ENCODE measurements at places on chromosomes 6 and 20.

GRCh38 chr6:25014369-25014768 is 78.6 kb upstream of the RIPOR2 start:
- no peak for DNase-seq

DNA sequence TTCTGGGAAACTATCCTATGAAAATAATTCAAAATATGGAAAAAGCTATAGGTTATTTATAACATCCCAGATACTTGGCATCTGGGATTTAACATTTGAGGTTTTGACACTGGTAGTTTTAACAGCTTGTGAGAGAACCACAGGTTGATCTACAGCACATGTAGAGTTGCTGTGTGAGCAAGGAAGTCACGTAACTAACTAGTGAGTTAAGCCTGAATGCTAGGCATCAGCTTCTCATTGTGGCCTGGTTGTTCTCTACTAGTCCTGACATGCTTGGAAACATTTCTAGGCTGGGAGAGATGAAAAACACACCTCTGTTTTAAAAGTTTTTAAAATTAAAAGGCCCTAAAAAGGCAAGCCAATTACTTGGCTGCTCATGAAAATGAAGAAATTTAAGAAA is 28.2 kb downstream of the ESF1 start:
- DNase-seq: no peak

DNA sequence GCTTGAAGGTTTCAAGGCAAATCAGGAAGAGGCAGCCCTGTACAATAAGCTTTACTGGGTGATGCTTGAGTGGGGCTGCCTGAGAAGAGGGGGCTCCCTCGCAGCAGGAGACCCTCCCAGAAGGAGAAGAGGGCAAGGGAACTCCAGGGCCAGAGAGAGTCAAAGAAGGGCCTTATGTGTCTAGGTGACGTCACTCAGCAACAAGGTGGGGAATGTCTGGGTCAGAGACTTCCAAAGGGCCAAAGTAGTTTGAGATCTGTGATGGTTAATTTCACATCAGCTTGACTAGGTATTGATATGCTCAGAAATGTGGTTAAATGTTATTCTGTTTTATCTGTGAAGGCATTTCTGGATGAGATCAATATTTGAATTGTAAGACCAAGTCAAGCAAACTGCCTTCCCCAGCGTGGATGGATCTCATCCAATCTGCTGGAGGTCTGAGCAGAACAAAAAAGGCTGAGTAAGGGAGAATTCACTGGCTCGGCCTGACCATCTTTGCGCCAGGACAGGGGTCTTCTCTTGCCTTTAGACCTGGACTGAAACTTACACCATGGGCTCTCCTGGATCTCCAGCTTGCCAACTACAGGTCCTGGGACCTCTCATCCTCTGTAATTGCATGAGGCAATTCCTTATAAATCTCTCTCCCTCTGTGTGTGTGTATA is 35.9 kb downstream of the MAS1 start:
- no peak for DNase-seq

DNA sequence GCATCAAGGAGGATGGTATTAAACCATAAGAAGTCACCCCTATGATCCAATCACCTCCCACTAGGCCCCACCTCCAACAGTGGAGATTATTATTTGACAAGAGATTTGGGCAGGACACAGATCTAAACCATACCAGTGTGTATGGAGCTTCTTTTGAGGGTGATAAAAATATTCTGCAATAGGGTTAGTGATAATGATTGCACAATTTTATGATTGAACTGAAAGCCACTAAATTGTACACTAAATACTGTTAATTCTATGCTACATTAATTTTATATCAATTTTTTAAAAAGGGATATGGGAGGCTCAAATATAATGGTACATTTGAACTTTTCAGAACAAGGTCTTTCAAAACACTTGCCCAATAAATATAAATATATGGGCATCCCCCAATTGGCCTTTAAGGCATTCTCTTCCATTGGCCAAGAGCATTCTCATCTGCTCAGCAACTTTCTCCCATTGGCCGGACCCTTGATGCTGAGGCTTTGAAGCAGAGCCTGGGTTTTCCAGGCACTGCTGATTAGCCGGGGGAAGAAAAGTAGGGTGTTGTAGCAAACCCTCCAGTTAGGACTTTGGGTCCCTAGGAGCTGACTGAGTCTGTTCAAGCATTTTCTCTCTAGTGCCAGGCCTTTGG is 209.9 kb downstream of the LRFN2 start:
- DNase-seq: no peak

DNA sequence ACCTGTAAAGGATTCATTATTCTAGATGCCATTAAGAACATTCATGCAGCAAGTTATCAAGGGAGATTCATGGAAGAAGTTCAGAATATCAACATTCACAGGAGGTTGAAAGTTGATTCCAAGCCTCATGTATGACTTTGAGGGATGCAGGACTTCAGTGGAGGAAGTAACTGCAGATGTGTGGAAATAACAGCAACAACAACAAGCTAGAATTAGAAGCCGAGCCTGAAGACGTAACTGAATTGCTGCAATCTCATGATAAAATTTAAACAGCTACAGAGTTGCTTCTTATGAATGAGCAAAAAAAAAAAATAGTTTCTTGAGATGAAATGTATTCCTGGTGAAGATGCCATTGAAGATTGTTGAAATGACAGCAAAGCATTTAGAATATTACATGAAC is 73.3 kb upstream of the NXT1 start:
- no peak for DNase-seq

GRCh38 chr6:36028877-36029324 is 1.3 kb downstream of the MAPK14 start:
- no peak for DNase-seq

- DNase-seq: no peak
Measured at GRCh38 chr6:128259730-128260685, 260.4 kb downstream of the PTPRK start.

- no peak for DNase-seq
Measured at GRCh38 chr6:33117811-33118277, 42.1 kb downstream of the HLA-DPB1 start.

DNA sequence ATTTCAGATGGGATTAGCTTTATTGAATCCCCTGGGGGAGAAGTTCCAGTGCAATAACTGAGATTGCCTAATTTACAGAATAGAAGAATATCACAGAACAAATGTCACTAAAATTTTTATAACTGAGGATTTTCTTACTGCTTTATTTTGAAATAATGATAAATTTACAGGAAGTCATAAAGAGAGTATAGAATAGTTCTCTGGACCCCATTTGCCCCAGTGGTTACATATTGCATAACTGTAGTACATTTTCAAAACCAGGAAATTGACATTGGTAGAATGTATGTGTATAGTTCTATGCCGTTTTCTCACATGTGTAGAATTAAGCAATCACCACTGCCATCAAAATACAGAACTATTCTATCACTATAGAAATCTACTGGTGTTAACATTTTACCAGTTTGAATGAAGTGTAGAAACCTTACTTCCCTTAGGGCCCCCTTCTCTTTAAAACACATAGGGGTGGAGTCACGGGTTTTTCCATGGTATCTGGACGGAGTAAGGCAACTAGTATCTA is 18.3 kb downstream of the KIF6 start:
- no peak for DNase-seq

DNA sequence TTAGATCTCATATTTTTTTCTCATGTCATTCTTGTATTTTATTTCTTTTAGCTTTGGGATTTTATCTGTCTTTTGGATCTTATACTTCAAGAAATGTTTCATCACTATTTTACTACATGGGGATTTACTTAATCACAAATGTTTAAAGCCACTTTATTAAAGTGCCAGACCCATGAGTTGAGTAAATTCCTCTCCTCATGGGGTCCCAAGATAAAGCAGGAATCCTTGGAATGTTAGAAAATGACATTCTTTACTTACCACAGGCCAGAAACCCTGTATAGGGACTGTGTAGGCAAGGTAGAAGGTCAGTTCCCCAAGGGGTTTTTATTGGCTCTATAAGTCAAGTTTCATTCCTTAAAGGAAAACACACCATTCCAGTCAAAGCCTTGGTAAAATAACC is 28.4 kb upstream of the OR2J2 start:
- DNase-seq: no peak

- peak; percentile 31 for DNase-seq
Measured at GRCh38 chr6:126657561-126658175, 317.8 kb downstream of the CENPW start.

DNA sequence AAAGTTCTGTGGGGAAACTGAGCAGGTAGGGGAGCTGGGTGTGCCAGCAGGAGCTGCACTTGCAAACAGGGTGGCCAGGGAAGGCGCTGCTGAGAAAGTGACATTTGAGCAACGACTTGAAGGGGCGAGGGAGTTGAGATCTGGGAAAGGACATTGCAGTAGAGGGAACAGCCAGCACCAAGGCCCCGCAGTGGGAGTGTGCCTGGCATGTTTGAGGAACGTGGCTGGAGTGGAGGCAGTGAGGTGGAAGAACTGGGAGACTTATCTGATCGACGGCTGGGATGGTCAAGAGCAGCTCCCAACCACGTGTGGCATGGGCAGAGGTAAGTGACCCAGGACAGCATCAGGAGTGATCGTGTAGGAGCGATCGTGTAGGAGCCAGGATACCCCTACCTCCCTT is 77.3 kb downstream of the TOX2 start:
- DNase-seq: no peak

DNA sequence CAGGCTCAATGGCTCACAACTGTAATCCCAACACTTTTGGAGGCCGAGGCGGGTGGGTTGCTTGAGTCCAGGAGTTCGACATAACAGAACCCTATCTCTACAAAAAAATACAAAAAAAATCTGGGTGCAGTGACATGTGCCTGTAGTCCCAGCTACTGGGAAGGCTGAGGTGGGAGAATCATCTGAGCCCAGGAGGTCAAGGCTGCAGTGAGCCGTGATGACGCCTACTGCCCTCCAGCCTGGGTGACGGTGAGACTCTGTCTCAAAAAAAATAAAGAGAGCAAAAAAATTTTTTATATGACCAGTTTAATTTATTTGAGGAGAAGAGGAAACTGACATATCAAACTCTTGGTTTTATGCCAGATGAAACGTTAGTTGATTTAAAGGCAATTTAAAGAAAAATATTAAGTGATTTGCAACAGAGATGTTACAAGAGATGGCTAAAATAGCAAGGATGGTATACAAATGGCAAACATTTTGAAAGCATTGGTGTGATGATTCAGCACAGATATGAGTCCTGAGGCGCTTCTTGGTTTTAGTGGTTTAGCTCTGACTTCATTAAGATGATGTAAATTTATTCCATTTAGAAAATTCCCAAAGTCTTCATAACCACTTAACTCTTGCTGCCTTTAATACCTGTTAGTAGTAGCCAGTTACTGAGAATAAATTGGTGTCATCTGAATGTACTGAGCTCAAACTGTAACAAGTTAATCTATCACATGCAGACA is 17.7 kb downstream of the GTF2H5 start:
- no peak for DNase-seq

- peak; percentile 21 for DNase-seq
Measured at GRCh38 chr6:27188885-27189418, 58.5 kb upstream of the PRSS16 start.

- DNase-seq: no peak
Measured at GRCh38 chr20:37801921-37802320, 101.0 kb upstream of the VSTM2L start.

DNA sequence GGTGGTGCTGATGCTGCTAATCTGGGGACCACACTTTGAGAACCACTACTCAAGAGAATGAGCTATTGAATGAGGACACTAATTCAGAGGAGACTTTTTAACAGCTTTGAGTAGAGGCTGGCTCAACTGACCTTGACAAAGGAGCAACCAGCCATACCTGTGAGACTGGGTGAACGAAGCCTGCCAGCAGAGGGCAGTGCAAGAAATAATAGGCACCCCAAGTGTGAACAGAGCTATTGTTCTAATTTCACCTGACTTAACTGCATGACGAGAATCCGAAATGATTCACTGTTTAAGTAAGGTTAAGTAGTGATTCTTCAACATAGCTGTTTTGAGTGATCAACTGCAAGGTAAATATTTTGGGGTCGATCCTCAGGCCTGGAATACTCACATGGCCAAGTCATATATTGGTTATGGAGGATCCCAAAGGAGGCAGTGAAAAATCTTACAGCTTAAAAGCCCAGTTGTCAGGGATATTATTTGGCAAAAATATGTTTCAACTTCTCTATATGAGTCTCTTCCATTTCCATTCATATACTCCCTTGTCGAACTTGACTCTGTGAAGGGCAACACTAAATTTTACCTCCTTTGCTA is 550.5 kb upstream of the MARCKS start:
- DNase-seq: peak; percentile 26

DNA sequence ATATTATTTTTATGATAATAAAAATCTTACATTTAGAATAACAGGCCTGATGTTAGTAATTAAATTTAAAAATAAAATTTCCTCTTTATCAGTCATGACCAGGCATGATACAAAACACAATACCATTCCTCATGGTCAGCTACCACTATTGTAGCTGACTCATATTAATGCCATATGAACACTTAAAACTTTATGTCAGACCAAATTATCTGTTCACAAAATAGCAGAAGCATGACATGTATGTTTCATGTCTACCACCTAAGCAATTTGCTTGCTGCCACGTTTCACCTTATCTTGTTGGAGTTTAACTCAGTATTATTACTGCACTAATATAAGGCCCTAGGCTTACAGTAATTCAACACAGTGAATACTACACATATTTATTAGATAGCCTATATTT is 65.7 kb downstream of the HTR1B start:
- no peak for DNase-seq

DNA sequence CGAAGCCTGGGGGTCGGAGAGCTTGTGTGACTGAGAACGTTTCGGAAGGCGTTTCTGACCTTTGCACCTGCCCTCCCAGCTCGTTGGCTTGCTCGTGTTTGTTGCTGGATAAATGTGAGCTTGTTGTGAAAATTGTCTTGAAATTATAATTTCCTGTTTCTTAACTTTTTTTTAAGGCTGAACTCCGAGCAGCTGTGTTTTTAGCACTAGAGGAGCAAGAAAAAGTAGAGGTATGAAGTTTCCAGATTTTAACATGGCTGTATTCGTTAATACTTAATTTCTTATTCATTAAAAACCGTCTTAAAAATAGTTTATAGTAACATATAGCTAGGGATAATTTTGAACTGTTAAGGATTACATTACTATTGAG is 672 bp downstream of the CEP43 start:
- no peak for DNase-seq
